ENCODE measurements at places on chromosomes 16 and 17.

- DNase-seq, result no peak
These were observed 18.2 kb downstream of the LITAFD start for GRCh38 chr16:8900343-8900742.

GRCh38 chr17:49616601-49617131, 41.0 kb downstream of the NXPH3 start:
- DNase-seq, result no peak

DNA sequence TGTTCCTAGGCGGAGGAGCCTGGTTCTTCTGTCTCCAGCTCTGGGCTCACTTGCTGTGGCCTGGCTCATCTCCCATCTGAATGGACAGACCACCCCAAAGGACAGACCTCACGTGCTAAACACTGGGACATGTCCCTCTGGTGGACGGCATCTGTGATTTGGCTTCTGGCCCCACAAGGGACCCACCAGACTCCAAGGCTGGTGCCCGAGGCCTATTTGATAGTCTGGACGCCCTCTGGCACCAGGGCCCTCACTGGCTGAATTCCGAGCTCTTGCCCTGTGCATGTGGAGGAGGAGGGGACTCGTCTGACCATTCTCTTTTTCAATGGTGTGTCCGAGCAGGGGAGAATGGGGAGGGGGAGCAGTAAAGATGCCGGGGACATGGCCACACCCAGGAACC, 62.8 kb upstream of the LGALS9 start:
- no peak for DNase-seq

DNA sequence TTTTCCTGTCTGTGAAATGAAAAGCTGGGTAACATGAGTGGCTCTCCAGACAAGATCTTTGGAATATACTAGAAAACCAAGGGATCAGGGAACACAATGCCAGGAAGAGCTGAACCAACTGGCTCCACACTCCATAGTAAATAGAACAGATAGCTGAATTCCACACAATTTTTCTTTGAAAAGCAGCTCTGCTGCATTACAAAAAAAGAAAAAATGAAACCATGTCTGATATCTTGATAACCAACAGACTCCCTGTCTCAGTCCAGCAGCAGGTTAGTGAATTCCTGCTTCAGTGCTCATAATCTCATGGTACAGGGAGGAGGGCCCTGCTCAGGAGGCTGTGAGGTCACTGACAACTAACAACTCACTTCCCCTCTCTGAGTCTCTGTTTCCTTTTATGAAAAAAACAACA, 97.1 kb downstream of the CDH11 start:
- DNase-seq, result no peak

DNA sequence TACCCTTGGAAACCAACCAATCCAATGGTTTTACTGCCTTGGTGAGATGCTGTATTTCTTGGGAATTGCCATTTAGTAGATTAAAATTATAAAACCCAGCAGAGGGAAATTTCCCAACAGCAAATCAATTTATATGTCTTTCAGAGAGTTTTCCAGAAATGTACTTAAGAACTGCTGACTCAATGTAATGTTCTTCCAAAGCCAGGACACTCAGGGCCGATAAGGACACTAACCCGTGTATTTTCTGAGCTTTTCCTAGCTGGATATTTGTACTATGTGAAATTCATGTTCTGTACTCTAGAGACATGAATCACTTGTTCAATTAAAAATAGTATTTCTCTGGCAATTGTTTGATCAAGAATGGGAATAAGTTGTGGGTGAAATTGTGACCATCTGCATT, 121.4 kb downstream of the KCNJ2 start:
- no peak for DNase-seq

DNA sequence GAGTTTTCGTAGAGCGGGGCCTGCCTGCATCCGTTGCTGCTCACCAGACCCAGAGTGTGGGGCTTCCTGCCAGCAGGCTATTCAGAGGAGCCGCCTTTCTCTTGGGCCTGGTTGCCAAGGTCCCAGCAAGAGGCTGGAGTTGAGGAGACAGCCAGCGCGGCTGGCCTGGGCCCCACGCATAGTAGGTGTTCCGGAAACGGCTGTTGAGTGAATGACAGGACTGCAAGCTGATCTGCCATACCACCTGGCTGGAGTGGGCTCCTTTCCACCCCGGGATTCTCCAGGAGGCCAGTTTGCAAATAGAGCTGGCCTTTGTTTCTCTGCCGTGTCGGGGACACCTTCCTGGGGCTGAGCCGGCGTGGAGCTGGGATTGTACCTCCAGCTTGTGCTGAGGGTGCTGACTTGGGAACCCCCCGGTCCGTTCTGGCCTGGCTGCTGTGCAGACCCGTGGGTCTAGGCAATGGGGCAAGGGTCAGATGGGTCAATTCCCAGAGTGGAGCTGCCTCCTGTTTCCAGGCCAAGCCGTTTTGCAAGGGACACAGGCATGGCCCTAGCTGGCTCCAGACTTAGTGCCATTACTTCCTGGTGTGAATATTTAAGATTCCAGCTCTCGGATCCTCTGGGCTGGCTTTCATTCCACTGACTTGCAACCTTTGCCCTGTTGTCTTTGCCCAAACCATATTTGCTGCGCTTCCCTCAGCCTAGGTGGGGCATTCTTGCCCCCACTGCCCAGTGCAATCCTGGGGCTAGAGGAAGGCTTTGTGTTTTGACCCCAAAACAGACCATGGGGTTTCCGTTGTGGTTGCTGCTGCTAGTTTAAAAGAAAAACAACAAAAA, 68.8 kb downstream of the CMIP start:
- DNase-seq, result no peak

- DNase-seq, result no peak
These were observed 383.6 kb downstream of the KCNJ2 start for GRCh38 chr17:70552982-70553334.

GRCh38 chr16:84786605-84787262, 33.1 kb upstream of the CRISPLD2 start:
- DNase-seq, result no peak

- DNase-seq, result no peak
These were observed 33.1 kb downstream of the CYLD start for GRCh38 chr16:50774960-50775359.

DNA sequence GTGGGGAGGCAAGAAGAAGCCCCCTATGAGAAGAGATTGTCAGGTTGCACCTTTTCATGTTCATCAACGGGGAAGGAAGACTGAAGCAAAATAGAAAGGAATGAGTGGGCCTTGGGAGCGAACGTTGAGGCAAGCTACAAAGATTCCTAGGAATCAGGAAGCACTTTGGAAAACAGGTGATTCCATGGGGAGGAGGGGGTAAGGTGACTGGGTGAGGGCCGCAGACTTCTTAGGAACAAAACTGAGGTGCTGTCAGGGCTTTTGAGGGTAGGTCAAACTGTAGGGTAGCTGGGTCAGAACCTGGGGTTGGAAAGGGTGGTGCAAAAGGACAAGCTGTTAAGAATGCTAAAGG, 528 bp downstream of the ITFG1 start:
- DNase-seq, result no peak

- no peak for DNase-seq
These were observed 220.1 kb downstream of the ZFHX3 start for GRCh38 chr16:72827866-72828265.

DNA sequence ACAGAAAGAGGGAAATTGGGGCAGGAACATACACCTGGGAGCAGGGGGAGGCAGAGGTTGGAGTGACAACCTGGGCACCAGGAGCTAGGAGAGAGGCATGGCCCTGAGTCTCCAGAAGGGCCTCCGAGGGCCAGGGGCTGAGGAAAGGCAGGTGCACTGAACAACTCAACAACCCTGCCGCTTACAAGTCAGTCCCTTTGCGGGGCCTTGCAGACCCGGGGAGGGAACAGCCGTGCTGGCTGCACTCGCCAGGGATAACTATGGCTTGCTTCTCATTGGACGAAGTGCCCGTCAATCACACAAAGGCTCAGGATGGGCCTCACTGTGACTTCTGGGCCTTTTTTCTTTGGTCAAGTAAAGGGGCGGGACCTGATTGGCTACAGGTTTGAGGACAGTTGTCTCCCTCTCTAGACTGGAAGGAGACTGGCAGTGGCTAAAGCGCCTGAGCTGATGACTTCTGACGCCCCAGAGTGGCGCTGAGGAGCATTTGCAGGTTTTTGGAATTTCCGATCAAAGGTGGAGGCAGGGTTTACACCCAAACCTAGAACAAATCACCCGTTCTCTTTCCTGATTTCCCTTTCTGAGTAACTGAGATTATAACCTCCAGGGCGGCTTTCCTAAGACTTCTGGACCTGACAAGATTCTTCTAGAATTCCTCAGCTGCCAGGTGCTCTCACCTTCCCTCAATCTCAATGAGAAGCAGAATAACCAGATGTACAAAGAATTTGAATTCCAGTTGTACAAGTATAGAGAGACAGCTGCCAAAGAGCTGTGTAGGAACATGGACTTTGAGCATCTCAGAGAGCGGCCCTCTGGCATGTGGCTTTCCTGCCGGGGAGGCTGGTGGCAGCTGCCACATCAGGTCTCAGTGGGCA, 27.6 kb upstream of the ST6GALNAC2 start:
- no peak for DNase-seq

DNA sequence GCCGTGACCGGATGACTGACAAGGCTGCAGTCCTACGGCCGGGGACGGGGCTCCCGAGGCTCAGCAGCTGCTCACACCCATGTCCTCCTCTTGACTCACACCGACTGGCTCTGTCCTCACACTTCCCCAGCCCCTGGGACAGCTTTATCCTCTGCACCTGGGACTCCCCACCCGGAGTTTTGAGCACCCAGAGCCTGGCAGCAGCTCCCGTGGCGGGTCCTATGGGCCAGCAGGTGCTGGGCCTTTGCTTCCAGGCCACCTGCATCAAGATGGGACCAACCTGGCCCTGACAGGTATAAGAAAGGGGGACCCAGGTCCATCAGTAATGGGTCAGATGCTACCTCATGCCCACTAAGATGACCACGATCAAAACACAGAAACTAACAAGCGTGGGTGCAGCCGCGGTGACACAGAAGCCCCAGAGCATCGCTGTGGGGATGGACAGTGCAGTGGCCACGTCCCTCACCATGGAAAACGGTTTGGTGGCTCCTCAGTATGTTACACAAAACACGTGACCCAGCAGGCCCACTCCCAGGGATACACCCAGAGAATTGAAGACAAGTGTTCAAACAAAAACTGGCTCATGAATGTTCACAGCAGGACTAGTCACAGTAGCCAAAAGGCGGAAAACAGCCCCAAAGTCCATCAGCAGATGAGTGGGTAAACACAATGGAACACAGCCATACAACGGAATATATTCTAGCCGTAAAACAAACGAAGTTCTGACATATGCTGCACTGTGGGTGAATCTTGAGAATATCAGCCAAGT, 3.3 kb upstream of the NOTUM start:
- no peak for DNase-seq

- DNase-seq, result no peak
These were observed 6.1 kb downstream of the MYCBPAP start for GRCh38 chr17:50514388-50514787.

- DNase-seq, result no peak
These were observed 159 bp downstream of the USP36 start for GRCh38 chr17:78840530-78840779.

DNA sequence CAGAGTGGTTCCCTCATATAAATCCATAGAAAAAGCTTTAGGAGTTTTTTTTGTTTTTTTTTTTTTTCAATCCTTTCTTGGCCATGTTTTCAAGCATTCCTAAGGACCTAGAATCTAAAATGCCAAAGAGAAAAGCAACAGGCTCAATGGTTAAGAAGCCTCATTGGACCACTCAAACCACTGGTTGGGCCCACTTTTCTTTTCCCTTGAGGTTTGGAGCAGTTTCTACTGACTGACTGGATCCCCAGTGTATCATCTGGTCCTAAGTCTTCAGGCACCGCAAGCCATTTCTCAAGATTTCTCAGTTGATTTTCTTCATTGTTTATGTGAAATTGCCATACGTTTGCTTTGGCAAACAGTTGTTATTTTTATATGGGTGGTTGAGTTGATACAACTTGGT, 14.4 kb downstream of the METTL9 start:
- DNase-seq, result no peak

DNA sequence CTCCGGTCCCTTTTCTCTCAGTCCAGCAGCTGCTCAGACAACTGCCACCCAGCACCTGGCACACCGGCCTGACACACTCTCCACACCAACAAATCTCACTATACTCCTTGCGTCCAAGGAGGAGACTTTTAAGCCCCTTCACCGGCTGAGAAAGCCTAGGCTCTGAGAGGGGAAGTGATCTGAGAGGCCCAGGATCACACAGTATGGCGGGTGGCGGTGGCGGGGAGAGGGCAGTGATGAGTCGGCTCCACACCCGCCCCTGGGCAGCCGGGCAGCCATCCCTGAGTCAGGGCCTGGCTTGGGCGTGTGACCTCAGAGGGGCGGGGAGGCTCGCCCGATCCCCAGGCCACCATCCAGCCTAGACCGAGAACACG, 569 bp downstream of the FLII start:
- DNase-seq, result peak; percentile 32

- no peak for DNase-seq
These were observed 372.3 kb upstream of the SALL1 start for GRCh38 chr16:51523400-51523799.

- DNase-seq, result no peak
These were observed 75.0 kb downstream of the USP22 start for GRCh38 chr17:20967776-20968175.

Measured in T-helper 9 cell (primary cell).